ENCODE measurements at places on chromosomes 6 and 20. TPM values are rescaled to one million over a fixed set of nuclear protein-coding genes. Genes with fewer than 3 reads are reported as not detected.

Gene DLL1
- total RNA-seq: 5.6 TPM

Gene GPR63
- 3.0 TPM for total RNA-seq

Gene MLN
- not detected for total RNA-seq

Gene HSPA1L
- total RNA-seq: 3.1 TPM

Gene AARS2
- 24.3 TPM for total RNA-seq

Gene SLC24A3
- 1.8 TPM for total RNA-seq

Gene LGSN
- under 0.01 TPM for total RNA-seq

Gene PREX1
- 3.1 TPM for total RNA-seq

Gene MMP24
- total RNA-seq: 0.17 TPM

Gene MYBL2
- total RNA-seq: 0.26 TPM

Gene BCAS1
- total RNA-seq: under 0.01 TPM

Gene SAPCD1
- 0.50 TPM for total RNA-seq

Gene C6orf132
- total RNA-seq: 1.2 TPM

Gene PACRG
- 0.66 TPM for total RNA-seq

Gene SRMS
- not detected for total RNA-seq

Gene PKIG
- 140 TPM for total RNA-seq

Gene FAM162B
- total RNA-seq: 13.1 TPM

All from fibroblast of lung (primary cell).